ENCODE measurements at places on chromosomes 5 and 9.
A peak's percentile ranks its signal among the peaks of the same experiment; 100 is the strongest.

- no peak for DNase-seq
Measured at GRCh38 chr9:98536542-98537173, 172.1 kb downstream of the GABBR2 start.

DNA sequence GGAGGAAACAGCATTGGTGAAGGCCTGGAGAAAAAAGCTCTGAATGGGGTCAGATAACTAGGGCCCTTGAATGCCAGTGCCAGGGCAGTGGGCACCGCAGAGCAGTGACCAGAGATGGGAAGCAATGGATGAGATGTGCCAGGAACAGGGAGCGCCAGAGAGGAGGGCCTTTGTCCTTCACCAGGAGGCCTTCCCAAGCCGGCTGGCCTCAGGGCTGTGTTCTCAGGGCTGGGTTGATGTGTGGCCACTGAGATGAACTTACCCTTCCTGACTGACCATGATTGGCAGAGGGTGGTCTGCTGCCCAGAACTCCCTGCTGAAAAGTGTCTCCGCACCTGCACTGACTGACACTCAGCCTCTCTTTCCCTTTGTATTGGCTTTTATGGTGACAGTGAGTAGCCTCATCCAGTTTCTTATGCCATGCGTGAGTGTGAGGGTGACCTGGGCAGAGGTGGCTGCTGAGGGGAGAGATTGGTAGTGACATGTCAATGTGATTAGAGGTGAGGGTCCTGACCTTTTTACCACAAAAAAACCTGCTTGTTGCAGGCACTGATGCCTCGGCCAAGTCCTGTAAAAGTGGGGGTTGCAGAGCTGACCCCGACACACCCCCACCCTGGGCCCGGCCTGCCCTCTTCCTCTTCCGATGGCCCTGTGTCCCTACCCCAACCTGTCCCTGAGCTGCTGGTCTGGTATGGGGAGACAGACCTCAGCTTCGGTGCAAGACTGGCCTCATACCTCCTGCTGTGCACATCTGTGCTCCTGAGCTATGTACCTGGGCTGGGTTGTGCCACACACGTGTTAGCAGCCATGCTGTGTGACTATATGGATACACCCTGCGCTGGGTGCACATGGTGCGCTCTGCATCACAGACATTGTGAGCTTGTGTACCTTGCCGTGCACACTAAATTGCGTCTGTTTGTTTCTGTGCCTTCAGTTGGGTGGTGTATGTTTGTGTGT lies 57.1 kb upstream of the PSD2 start:
- no peak for DNase-seq

DNA sequence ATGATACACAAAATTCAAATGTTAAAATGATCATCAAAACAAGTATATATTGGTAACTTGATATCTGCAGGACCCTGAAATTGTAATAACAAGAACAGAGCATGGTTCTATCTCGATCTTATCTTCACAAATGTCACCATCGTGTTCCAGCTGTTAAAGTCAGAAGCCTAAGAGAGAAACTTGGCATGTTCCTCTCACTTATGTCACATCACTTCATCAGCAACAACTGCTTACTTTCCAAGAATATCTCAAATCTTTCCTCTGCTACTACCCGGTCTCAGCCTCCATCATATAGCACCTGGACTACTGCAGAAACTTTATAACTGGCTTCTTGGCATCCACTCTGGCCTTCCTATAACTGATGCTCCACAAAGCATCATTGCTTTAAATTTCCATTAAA lies 84.9 kb downstream of the FBN2 start:
- DNase-seq, result no peak

- DNase-seq, result no peak
Measured at GRCh38 chr9:76605321-76605900, 146.4 kb downstream of the GCNT1 start.

DNA sequence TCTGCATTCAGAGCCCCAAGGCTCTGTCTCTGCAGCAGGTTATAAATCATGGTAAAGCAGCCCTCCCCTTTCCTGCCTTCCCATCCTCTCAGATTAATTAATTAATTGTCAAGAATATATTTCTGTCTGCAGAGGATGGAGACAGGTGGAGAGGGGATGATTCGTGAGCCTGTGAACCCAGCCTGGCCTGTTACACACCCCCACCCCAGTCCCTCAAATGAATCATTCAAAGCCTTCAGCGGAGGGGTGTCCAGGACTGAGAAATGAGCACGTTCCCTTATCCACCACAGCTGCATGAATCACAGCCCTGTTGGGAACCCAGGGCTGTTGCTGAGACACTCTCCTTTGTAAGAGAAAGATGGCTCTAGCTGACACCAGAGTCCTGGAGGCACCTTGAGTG lies 56.0 kb downstream of the NIPAL4 start:
- peak; percentile 78 for DNase-seq

GRCh38 chr9:18935541-18935940 lies 97.5 kb downstream of the SAXO1 start:
- DNase-seq, result no peak

- peak; percentile 81 for DNase-seq
Measured at GRCh38 chr5:106521701-106522100, 1149.0 kb downstream of the EFNA5 start.

DNA sequence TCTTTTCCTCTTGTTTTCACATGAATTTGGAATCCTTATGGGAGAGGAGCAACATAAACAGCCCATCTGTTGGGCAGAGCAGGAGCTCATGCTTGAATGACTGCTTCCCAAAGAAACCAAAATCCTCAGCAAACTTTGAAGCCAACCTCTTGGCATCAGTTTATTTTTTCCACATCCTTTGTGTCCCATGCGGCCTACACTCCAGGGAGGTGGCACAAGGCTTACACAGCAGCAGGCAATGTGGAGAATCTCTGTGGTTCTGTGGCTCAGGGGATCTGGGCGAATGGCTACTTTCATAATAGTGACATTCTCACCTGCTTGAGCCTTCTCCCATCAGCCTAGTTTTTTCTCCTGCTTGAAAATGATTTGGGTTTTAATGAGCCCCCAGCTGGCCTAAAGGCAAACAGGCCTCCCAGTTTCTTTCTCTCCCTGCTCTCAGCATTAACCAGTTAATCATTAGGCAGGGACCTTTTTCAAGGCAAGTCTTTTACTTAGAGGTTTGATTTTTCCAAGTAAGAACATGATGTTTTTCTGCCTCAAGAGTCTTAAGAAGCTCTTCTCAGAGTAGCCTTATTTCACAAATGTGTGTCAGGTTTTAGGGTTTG lies 370.3 kb downstream of the ARHGEF28 start:
- DNase-seq, result no peak

- peak; percentile 90 for DNase-seq
Measured at GRCh38 chr5:147554261-147554817, 44.5 kb upstream of the DPYSL3 start.

GRCh38 chr5:113682497-113683136 lies 169.1 kb downstream of the YTHDC2 start:
- peak; percentile 4 for DNase-seq

DNA sequence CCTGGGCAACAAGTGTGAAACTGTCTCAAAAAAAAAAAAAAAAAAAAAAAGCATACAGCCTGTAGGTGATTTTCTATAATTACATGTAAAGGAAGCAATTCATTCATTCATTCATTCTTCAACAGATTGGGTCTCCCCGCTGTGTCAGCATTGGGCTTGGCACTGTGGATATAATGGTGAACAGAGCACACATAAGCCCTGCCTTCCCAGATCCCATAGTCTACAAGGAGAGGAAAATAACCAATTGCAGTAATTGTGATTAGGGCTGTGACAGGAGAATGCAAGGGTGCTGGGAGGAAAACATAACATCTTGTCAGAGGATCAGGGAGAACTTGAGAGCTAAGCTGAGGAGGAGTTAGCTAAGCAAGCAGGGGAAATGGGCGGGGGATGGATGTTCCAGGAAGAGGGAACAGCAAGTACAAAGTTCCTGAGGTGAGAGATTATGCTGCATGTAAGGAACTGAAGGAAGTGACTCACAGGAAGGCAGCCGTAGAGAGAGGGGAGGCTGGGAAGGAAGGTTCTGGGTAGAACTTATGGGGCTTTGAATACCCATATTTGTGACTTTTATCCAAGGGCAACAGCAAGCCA lies 24.0 kb upstream of the KLF9 start:
- DNase-seq, result peak; percentile 97
